HS-5 (cell line): ENCODE measurements at places on chromosomes 1 and 21.

DNA sequence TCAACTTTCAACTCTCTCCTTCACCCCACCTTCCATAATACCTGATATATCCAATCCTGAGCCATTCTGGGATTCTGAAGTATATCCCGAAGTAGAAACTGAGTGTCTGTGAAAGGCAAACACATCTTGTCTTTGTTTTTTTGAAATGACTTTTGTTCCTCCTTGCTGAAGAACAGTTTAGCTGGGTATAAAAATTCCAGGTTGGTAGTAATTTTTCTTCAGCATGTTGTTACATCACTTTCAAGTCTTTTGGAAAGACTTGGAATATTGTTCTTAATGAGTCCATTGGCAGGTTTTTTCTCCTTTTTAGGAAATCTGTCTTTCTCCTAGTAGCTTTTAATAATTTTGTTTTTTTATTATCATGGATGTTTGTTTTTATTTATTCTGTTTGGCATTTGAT is 32.7 kb downstream of the CRYAA start:
- DNase-seq = no peak

DNA sequence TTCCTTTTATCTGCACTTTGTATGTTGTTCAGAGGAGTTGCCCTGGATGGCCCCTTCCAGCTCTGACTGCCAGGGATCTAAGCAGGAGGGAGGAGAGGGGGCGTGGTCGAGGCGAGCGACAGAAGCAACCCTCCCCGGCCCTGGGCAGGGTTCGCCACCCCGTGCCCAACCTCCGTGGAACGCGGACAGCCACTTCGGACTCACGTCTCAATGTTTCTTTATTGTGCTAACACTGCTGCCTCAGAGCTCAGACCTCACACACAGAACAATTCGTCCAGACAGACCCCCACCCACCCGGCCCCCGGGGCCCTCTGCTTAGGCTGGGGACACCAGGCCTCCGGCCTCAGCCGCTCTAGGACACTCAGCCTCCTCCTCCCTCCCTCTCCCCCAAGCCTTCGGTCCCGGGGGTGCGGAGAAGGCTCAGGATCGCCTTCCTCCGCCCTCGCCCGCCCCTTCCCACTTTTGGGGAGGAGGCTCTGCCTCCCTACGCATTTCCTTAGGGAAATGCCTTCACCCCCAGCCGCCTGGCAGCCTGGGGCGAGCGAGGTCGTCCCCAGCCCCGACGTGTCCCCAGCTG is 8.3 kb downstream of the VSIG8 start:
- no peak for DNase-seq

DNA sequence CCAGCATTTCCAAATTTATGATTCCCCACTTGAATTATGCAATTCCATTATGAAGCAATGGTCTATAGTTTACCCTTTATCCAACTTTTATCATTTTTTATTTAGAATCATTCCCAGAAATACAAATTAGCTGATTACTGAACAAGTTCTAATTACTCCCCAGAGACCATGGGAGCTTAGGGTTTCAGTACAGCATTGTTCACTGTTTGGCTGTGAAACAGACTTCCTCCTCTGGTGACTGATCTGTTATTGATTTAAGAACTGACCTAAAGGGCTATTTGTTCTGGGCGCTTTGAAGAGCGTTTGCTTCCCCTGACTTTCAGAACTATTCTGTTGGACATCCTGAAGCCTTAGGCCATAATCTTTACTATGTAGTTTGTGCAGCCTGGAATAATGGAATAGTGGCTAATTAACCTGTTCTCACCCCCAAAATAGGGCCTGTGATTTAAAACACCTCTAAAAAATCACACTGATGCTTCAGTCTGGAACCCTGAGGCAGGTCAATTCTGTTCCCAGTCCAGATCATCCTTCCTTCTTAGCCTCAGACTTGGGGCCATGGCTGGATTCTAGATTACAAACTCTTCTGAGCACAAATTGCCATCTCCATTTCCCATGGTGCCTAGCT is 58.7 kb downstream of the ALG14 start:
- no peak for DNase-seq

GRCh38 chr1:55530749-55531478 is 315.8 kb upstream of the USP24 start:
- no peak for DNase-seq

DNA sequence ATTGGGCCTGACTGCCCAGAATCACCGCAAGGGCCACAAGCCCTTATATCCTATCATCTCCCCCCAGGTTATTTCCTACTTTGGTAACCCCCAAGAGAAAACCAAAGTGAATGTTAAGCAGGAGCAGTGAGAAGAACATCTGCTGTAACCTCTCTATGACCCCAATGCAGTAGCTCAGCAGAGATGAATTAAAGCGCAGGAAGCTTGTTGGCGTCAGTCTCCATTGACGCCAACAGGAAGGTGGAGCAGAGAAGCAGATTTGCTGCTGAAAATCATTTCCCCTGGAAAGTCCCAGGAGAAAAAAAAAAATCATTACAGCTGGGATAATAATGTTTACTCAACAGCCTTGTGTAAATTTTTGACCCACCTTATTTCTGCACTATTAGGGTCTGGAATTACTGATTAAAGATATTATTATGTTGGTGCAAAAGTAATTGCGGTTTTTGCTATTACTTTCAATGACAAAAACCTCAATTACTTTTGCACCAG is 33.2 kb upstream of the FAM163A start:
- no peak for DNase-seq

GRCh38 chr21:34649400-34649799 is 19.4 kb upstream of the CLIC6 start:
- DNase-seq = no peak

DNA sequence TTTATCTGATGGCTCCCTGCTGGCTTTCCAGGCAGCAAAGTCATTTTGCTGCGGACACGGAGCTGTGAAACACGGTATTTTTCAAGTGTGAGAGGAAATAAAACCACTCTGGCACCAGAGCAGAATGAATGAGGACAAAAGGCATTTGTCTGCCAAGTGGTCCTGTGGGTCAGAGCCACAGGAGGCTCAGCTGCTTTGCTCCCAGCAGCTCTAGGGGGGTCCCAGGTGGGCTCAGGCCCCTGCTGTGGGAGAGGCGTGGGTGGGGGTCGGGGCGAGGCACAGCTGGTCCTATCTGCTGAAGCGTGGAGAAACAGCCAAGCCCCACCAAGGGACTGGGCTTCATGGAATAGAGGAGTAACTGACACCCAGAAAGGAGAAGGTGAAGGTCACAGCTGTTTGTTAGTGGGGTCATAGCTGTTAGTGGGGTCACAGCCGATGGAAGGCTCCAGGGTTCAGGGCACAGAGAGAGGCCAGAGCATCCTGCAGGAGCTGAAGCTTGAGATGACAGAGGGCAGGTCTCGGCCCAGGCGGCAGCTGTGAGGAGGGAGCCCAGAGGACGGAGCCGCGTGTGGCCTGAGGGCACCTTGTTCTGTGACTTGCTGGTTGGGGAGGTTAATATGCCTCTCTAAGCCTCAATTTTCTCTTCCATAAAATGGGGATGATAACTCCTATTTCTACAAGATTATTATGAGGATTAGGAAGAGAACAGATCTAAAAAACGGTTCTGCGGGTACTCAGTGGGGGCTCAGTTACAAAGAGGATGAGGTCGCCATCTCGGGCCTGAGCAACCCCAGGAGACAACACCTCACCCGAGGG is 7.1 kb downstream of the KIF17 start:
- DNase-seq = no peak

DNA sequence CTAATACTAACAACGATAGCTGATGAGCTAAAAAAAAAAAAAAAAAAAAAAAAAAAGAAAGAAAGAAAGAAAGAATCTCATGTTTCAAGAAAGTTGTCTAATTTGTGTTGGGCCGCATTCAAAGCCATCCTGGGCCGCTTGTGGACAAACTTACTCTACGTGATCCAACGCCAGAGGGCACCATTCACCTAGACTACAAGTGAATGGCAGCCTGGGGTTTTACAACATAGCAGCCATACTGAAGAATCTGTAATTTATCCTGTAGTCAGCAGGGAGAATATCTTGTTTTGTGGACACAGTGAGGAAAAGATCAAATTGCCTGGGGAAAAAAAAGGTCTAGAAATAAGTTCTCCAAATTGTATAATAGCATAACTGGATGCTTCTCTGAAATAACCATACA is 47.0 kb downstream of the CYP2J2 start:
- DNase-seq = no peak

GRCh38 chr1:12171206-12172041 is 4.6 kb downstream of the TNFRSF1B start:
- DNase-seq = no peak

- DNase-seq = peak; percentile 91
Observed at GRCh38 chr1:117093091-117093534, 28.4 kb downstream of the TRIM45 start.

DNA sequence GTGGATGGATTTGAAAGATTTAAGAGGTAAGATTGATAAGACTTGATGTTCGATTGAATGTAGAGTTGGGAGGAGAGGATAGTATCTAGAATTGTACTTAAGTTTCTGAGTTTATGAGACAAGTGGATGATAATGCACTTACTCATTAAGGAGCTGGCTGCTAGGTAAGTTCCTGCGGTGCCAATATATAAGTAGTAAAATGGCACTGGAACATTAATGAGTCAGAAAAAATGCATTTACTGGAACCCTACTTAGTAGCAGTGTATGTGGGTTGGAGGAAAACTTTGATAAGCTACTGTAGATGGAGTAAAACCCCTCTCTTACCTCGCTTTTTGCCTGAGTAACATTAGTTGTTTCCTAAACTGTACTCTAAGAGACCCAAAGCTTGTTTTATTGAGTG is 68.2 kb downstream of the ZFYVE9 start:
- no peak for DNase-seq

DNA sequence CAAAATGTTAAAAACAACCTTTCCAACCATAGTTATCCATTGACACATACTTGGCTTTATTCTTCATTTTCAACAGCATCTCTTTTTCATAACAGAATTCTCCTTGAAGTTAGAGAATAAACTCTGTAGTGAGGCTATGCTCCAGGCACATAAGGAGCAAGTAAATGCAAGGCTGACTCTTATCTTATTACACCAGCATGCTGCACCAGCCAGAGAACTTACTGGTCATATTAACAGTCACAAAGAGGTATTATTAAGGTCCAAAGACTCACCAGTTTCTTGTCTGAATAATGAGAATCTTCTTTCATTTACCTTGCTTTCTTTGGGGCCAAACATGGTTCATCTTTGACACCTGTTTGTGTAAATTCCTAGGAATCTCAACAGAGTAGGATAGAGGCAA is 71.3 kb upstream of the IVNS1ABP start:
- no peak for DNase-seq

DNA sequence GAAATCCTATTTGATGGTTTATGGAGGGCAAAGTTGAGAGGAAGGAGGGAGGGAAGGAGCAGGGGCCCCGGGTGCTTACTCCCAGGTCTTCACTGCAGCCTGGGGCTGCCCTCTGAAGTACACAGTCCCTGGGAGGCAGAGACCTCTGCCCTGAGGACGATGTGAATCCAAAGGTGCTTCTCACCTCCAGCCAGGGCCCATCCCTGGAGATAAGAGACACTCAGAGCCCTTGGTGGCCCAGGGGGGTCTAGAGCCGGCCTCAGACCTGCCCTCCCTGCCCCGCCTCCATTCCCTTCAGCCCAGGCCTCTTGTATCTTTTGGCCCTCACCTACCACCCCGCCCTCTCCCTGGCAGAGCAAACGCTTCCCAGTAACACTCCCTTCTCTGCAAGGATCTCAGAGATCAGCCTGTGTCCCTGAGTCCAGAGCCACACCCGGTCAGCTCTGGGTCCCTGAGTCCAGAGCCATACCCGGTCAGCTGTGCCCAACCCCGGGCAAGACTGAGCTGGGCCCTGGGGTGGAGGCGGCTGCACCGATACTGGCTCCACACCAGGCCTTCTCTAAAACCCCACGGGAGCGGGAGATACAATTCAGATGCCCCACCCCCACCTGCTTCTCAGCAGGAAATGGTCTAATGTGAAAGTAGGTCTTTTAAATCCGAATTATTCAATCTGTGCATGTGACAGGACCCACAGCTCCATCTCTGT is 3.6 kb upstream of the GNB1 start:
- DNase-seq = no peak

GRCh38 chr1:83012950-83013349 is 986.0 kb downstream of the TTLL7 start:
- DNase-seq = no peak

DNA sequence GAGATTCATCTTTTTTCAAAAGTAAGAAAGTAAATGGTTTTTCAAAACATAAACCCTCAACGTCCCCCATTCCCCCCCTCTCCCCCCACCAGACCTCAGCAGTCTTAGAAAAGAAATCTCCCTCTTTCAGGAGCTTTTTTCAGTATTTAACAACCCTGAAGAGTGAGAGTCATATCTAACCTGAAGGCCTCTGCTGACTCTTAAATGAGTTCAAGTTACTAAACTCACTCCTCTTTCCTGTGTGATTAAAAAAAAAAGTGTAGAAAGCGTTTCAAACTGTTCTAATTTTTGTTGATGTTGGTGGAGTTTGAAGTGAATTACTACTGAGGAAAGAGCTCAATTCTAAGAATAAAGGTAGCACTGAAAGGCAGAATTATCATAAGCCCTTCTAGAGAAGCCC is 93.7 kb downstream of the VAV3 start:
- DNase-seq = no peak

DNA sequence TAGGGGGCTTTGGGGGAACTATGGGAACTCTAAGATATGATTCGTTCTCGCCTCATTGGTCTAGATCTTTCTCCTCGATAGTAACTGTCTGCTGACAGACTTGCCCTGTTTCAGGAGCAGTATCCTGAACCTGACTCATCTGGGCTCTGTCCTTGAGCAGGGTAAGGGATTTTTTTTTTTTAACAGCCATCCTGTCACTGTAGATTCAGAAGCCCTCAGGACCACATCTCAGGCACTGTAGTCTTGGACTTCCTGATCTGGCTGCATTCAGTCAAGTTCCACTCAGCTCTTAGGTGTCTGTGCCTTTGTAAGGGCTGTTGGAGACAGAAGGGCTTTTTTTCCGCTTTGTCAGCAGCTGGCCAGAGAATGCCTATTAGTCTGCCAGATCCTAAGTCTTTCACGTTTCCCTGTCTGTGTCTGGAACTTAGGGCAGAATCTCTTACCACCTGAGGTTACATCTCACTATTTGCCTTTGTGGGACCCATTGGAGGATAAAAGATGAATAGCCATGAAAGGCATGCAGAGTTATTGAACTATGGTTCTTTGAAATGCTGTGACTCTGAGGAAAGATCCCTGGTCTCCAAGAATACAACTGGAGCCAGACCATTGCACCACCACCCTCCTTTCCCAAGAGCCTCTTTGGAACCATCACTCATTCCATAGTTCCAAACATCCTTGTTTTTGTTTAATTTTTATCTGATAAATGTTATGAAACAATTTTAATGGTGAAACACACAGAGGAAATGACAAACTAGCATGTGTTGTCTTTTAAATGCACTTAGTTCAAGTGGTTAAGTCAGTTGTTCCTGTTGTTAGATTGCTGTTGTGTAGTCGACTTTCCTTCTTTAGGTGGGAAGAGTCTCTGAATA is 49.7 kb upstream of the MACF1 start:
- DNase-seq = peak; percentile 79

GRCh38 chr1:170407581-170407980 is 124.4 kb upstream of the GORAB start:
- DNase-seq = peak; percentile 13

DNA sequence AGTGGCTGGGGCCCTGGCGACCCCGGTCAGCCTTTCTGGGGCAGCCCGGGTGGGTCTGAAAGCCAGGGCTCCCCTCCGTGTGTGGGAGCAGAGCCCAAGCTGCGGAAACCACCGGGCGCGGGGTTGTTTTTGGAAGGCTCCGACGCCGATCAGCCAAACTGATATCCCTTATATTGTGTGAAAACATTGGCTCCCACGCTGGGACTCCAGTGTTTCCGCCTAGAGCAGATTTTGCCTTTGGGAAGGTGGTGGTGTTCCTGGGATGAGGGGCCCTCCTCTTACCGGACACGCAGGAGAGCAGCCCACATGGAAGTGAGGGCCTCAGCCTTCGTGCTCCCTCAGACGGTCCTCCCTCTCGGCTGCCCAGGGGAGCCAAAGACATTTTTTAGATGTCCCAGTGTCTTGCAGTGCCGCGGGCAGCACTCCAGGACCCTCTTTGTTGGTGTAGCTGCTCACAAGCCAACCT is 54.3 kb downstream of the NGF start:
- DNase-seq = no peak
